Hematopoietic multipotent progenitor cell treated with erythropoietin and hydrocortisone succinate and interleukin-3 and kit ligand, for 15 days (in vitro differentiated cells): ENCODE measurements at places on chromosomes 5 and 9.
A peak's percentile ranks its signal among the peaks of the same experiment; 100 is the strongest.

GRCh38 chr5:188488-189481, 2.5 kb upstream of the LRRC14B start:
- peak; percentile 87 for DNase-seq

DNA sequence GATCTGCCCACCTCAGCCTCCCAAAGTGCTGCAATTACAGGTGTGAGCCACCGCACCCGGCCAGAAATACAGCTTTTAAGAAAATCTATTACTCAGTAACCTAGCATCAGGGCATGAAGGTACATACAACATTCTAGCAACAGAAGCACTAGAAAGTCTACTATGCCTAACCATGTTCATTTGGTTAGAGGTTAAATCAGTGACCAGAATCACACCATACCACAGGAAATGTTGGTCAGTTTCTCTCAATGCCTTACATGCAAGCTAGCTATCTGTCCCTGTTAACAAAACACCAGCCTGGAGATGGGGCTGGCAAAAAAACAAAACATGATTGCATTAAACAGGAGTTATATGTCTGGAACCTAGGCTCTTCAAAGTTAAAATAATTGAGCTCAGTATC, 104.1 kb downstream of the STRBP start:
- DNase-seq = no peak

- no peak for DNase-seq
These were observed 350.5 kb upstream of the PANK3 start for GRCh38 chr5:168929656-168930055.

DNA sequence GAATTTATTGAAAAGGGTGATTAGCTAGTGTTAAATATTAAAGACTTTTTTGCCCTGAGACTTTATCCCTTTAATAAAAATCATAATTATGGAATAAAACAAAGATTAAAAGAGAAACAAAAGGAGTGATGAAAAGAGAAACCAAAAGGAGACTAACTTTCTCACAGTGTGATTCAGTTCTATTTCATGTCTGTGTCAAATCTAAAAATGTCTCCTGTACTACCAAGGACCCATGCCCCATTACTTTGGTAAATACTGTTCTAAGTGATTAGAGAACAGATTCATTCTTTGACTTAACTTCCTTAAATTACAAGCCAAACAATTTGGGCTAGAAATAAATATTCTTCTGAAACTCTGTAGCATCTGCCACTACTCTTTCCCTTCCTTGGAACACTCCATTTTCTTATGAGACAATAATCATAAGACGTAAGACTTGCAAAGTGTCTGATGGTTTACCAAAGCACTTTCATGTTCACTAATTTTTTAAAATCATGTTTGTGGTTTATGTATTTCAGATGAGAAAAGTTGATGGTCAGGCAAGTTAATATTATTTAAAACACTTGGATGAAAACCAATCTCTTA, 319.0 kb downstream of the EBF1 start:
- no peak for DNase-seq

DNA sequence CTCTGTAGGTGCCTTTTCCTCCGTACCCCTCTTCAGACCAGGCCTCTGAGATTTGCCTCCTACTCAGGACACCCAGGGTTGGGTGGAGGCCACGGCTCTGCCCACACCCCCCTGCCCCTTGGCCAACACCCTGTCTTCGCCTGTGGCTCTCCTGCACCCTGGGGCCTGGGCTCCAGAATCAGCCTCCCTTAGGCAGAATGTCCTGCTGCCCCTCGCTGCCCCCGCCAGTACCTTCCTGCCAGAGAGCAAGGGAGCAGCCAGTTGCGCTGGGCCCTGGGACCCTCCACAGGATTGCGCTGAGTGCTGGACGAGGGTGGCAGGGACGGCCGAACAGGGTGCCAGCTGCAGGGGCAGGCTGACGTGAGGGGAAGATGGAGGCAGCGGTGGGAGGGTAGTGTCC, 53.5 kb downstream of the COL5A1 start:
- no peak for DNase-seq

DNA sequence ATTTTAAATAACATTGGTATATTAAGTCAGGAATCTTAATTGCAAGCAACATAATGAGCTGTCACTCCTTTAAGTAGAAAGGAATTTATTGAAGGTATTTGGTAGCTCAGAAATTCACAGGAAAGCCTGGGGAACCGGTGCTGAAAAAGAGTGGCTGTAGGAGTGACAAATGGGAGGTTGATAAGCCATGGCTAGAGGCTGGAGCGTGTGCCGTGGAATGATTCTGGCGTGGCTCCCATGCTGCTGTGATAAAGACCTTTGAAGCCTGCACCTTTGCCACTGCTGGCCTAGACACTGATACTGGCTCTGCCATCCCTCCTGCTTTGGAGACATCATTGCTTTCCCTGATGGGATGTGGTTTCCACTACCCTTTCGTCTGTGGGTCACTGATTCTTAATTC, 65.7 kb upstream of the ATG10 start:
- DNase-seq = no peak

GRCh38 chr9:4826417-4827166, 33.8 kb downstream of the RCL1 start:
- no peak for DNase-seq

GRCh38 chr9:87108661-87109060, 161.4 kb upstream of the GAS1 start:
- DNase-seq = no peak

- DNase-seq = peak; percentile 91
These were observed 14.4 kb downstream of the PRKACG start for GRCh38 chr9:68999393-69000105.

DNA sequence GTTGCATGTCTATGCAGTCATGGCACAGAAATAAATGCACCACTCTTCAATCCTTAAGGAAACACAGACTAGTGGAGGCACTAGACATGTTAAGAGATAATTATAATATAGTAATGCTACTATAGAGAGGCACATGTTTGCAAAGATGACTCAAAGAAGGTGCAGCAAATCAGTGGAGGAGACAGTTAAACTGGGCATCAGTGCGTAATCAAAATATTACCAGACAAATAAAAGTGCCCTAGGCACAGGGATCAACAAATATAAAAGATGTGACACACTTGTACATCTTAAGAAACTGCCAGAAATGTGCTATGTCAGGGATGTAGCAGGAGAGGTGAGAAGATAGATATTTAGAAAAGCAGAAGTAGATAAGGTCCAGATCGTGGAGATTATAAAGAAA, 642.1 kb downstream of the SLCO4C1 start:
- no peak for DNase-seq

DNA sequence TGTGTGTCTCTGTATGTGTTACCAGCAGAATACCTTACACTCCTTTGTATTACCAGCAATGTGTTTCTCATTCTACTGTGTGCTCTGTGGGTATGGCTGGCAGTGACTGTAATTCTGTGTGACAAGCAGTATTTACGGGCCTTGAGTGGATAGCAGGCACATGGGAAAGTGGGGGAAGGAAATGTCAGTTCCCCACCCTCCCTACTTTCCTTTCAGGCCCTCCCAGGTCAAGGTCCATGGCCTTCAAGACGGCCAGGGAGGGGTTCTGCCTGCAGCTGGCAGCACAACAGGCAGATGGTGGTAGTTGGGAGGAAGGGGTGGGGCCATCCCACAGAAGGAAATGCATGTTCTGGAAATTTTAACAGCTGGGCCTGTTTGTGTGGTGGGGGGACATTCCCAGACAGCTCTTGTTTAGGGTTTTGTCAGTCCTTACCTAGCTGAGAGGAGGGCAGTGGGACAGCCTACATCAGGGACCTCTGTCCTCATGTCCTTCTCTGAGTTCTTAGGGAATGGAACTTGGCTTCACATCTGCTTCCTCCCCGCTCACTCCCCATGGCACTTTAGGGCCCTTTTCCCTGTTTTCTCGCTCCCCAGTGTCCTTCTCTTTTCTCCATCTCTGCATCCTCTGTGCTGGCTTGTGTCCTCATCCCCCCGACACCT, 14.6 kb upstream of the TNIP1 start:
- DNase-seq = no peak

DNA sequence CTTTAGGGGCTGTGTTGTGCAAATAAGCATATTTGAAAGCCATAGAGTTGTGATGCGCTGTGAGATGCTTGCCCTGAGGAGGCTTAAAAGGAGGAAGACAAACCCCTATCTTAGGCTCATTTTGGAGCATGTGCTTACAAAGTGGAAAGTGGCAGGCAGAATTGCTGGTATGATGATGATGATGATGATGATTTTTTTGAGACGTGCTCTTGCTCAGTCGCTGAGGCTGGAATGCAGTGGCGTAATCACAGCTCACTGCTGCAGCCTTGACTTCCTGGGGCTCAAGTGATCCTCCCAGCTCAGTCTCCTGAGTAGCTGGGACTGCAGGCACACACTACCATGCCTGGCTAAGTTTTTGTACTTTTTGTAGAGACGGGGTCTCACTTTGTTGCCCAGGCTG, 1.7 kb downstream of the CNOT8 start:
- no peak for DNase-seq

- DNase-seq = no peak
These were observed 43.2 kb upstream of the FOXE1 start for GRCh38 chr9:97809666-97810344.
